Keratinocyte (primary cell): ENCODE measurements at places on chromosomes 7 and 10. TPM values are rescaled to one million over a fixed set of nuclear protein-coding genes. Genes with fewer than 3 reads are reported as not detected.

DNA sequence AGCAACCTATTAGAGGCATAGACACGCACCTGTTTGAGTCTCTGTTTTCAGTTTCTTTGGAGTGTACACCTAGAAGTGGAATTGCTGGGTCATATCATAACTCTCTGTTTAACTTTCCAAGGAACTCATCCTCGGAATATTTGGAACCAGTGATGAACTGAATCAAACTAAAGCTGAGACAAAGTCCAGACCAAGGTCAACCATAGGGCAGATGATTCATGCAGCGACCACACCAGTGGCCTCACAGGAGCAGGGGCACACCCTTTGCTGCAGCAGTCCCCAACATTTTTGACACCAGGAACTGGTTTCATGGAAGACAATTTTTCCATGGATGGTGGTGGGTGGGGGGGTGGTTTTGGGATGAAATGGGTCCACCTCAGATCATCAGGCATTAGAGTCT, 4.9 kb upstream of the OPTN start:
- no peak for DNase-seq

GRCh38 chr10:60433684-60434083, 44.0 kb upstream of the ANK3 start:
- DNase-seq: no peak

GRCh38 chr10:14262836-14263425, 67.8 kb downstream of the FRMD4A start:
- no peak for DNase-seq

Gene FKBP6
- not detected in 3 replicates for polyA plus RNA-seq

Gene LIPK
- 0.23 to 1.3 TPM (median 0.56 TPM) in 3 replicates for polyA plus RNA-seq

Gene SLIT1
- 0.01 TPM in 1 of 3 replicates, not detected in the others for polyA plus RNA-seq

Gene LZTS2
- polyA plus RNA-seq: 18.1 to 36.7 TPM (median 18.6 TPM) in 3 replicates
